ENCODE measurements at places on chromosomes 12 and 14. TPM values are rescaled to one million over a fixed set of nuclear protein-coding genes. Genes with fewer than 3 reads are reported as not detected.

Gene RASSF9
- polyA plus RNA-seq: not detected

DNA sequence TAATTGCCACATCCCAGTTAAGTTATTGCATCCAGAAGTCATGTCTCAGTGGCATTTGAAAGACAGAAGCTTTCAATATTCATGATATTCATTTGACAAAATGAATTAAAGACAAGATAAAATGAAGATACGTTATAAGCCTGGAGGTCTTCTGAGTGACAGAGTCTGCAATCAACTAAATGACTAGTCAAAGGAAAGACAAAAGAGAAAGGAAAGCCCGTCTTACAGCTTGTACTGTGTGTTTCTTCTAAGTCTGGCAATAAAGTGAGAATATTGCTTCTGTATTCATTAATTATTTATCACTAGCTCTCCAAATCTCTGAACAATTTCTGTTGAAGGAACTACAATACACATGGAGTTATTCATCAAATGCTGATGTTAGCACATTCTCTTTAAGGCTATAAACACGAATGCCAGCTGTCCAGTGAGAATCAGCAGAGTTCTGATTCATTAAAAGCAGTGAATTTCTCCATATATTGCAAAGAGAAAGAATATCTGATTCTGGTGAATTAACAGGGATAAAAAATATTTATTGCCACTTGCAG is 70.7 kb downstream of the ATXN7L3B start:
- no peak for DNase-seq

GRCh38 chr14:79417961-79418360 is 793.3 kb downstream of the DIO2 start:
- DNase-seq: no peak

- no peak for DNase-seq
These were observed 45.4 kb downstream of the PHLDA1 start for GRCh38 chr12:75986001-75986746.

Gene VPS37B
- 19.3 TPM for polyA plus RNA-seq

Gene TAS2R13
- not detected for polyA plus RNA-seq

DNA sequence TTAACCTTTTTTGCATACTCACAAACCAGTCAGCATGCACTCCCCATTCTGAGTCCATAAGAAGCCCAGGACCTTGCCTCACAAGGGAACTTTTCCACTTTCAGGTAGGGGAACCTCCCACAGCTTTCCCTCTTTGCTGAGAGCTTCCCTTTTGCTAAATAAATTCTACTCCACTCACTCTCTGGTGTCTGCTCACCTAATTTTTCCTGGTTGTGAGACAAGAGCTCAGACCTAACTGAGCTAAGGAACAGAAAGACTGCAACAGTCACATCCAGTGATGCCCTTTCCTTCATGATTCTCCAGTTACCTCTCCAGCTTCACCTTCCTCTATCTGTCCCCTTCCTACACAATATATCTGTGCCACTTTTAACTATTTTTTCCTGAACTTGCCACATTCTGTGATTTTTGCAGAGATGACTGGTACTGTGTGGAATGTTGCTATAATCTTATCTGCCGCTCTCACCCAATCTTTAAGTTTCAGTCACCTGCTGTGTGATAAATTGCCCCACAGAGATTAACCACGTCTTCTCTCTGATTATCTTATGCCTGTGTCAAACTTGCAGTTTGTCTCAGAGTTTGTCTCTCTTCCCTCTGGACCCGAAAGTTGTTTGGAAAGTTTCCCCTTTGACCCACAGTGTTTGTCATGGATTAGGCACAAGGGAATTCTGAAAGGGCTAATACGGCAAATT is 737.1 kb upstream of the FLRT2 start:
- no peak for DNase-seq

Gene PLXNC1
- polyA plus RNA-seq: 4.1 TPM

Gene PAX9
- not detected for polyA plus RNA-seq

Gene CLEC4D
- polyA plus RNA-seq: not detected

Gene ERBB3
- polyA plus RNA-seq: 3.3 TPM

Gene OTX2
- not detected for polyA plus RNA-seq

GRCh38 chr12:76920172-76921099 is 41.6 kb upstream of the CSRP2 start:
- no peak for DNase-seq

DNA sequence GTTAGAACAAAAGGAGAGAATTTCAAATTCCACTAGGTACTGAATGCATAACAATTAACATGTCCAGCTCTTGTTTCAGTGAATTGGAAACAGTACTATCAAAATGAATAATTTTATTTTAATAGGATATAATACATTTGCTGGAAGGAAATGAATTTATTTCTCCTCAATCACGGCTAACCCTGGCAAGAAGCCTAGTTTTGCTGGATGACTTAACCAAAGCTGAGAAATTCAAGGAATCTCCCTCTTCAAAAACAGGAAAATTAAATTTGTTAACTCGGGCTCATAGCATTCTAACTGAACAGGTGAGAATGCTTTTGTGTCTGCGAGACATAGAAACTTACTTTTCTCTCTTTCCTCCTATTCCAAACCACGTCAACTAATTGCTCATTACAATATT is 163.5 kb upstream of the NEDD1 start:
- no peak for DNase-seq

Gene ALKBH1
- 7.0 TPM for polyA plus RNA-seq

GRCh38 chr14:32938719-32939253 is at the start of gene NPAS3:
Gene NPAS3, plus strand, starts transcription at chr14:32938879.
- no peak for DNase-seq

Gene SCN8A
- polyA plus RNA-seq: 0.42 TPM

DNA sequence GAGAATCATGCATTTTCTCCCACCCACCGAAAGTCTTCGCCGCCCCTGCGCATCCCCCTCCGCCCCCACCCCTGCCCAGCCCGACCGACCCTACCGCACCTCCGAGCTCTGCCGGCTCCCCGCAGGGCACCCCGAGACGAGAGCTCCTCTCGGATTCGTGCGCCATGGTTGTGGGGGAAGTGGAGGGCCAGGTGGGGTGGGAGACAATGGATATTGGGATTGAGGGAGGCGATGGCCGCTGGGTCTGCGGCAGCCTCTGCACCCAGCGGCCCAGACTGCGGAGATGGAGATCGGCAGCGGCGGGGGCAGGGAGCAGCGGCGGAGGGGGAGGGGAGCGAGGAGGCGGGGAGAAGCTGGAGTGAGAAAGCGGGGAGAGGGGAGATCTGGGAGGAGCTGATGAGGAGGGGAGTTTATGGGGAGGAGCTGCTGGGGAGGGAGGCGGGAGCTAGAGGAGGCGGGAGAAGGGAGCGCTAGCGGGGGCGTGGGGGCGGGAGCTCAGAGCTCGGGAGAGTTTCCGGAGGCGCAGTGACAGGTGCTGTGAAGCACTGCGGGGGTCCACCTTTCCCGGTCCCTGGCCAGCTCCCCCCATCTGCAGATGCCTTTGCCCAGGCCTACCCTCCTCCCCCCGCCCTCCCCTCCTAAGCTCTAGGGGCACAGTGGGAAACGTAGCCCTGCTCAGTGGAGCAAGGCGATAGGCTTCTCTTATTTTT is at the start of gene SALL2:
Gene SALL2 (minus strand): TSS at position 385 of the 710 bp plus-strand sequence. CDS start 219 bp downstream, at position 166.
- peak; percentile 39 for DNase-seq

DNA sequence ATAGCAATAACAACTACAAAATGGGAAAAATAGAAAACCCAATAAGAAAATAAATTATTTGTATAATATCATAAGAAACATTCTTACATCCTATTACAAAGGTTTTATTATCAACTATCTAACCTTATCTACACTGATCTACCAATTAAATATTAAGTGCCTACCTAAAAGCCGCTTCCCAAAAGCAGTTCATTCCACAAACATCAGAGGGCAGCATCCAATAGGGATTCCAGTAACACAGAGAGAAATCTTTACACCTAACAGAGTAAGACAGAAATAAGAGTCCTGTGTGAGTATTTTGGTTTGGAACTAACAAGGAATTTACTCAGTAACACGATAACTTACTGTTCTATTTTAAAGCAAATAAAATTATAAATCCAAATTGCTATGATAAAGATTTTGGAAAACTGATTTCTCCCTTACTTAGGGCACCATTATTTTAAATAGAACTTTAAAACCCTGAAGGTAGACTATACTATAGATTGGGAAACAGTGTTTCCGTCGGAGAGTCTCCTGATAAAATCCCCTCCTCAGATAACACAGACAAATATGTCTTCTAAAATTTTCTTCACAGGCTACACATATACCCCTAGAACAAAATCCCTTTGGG is 15.0 kb downstream of the GXYLT1 start:
- DNase-seq: peak; percentile 33

- DNase-seq: no peak
These were observed 21.6 kb downstream of the ATF1 start for GRCh38 chr12:50785406-50786001.

Gene CCNT1
- polyA plus RNA-seq: 22.6 TPM

DNA sequence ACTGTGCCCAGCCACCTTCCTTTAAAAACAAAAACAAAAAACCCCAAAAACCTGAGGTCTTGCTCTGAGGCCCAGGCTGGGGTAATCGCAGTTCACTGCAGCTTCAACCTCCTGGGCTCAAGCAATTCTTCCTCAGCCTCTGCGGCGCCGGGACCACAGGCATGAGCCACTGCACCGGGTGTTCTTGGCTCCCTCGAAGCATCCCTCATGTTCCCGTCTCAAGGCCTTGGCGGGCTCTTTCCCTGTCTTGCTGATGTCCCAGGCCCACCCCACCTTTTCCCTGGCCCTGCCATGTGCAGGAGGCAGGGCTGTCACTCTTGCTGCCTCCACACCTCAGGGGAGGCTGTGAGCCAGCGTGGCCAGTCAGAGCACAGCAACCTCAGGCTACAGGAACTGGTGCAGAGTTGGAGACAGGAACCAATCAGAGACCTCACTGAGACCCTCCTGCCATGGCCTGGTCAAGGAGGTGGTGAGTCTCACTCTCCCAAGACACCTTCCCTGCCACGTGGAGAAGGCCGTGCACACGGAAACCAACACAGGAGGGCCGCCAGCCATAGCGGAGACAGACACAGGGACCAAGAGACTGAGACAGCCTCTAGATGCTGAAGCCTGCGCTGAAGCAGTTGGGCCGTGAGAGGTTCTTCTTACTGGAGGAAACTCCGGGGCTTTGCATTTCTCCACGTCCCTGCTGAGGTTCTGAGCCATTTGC is 6.0 kb upstream of the AMN start:
- no peak for DNase-seq
